ENCODE measurements at places on chromosomes 11 and 22. TPM values are rescaled to one million over a fixed set of nuclear protein-coding genes. Genes with fewer than 3 reads are reported as not detected.

The OR52N1 gene
- not detected for total RNA-seq

The B3GAT1 gene
- not detected for total RNA-seq

The GUCY1A2 gene
- total RNA-seq: 9.2 TPM

The TRPM5 gene
- total RNA-seq: not detected

The INS gene
- not detected for total RNA-seq

The SCGB2A2 gene
- total RNA-seq: not detected

The CD6 gene
- total RNA-seq: not detected

The MEN1 gene
- total RNA-seq: 16.8 TPM

The CABP4 gene
- total RNA-seq: not detected

The SUSD2 gene
- 3.4 TPM for total RNA-seq

The ACR gene
- total RNA-seq: 0.16 TPM

The ANO3 gene
- 0.24 TPM for total RNA-seq

The ROBO4 gene
- 1.1 TPM for total RNA-seq

The MOV10L1 gene
- 2.6 TPM for total RNA-seq

The OR52H1 gene
- 0.81 TPM for total RNA-seq

The MRE11 gene
- 11.2 TPM for total RNA-seq

The IGF2 gene
- 1.9 TPM for total RNA-seq

The NLRP10 gene
- total RNA-seq: 2.9 TPM

The TEX54 gene
- total RNA-seq: not detected

The ACRV1 gene
- total RNA-seq: not detected

The NLRP14 gene
- total RNA-seq: 0.16 TPM

The OR51F1 gene
- total RNA-seq: not detected

The MS4A3 gene
- total RNA-seq: not detected

The TSPAN4 gene
- 138 TPM for total RNA-seq

The MRGPRE gene
- total RNA-seq: not detected

The OR51F2 gene
- total RNA-seq: not detected

The ASRGL1 gene
- total RNA-seq: 0.32 TPM

The MLC1 gene
- total RNA-seq: under 0.01 TPM

The GGTLC3 gene
- not detected for total RNA-seq

The MAP6 gene
- 5.0 TPM for total RNA-seq

The TENM4 gene
- 2.6 TPM for total RNA-seq

The TIMP3 gene
- 701 TPM for total RNA-seq

The NCAM1 gene
- 4.2 TPM for total RNA-seq

The BLID gene
- 5.1 TPM for total RNA-seq

The MMP11 gene
- total RNA-seq: 16.9 TPM

The DRD4 gene
- 0.32 TPM for total RNA-seq

The HORMAD2 gene
- not detected for total RNA-seq

The LDHAL6A gene
- not detected for total RNA-seq

The MUC6 gene
- total RNA-seq: not detected

The FREY1 gene
- total RNA-seq: 1.5 TPM

The APOL5 gene
- not detected for total RNA-seq

The MYBPC3 gene
- total RNA-seq: not detected

The NADSYN1 gene
- total RNA-seq: 63.1 TPM

The OR5B21 gene
- total RNA-seq: not detected

The LDLRAD3 gene
- 5.5 TPM for total RNA-seq

The MS4A12 gene
- total RNA-seq: not detected

The FOLH1 gene
- total RNA-seq: 1.3 TPM

The ANGPTL5 gene
- total RNA-seq: not detected

The OR4A16 gene
- total RNA-seq: not detected

The IFTAP gene
- 13.0 TPM for total RNA-seq

The GAS2 gene
- total RNA-seq: 2.3 TPM

The CALCA gene
- not detected for total RNA-seq

The NUCB2 gene
- total RNA-seq: 51.0 TPM

The TCN1 gene
- not detected for total RNA-seq

The GAB4 gene
- not detected for total RNA-seq

The NXPE4 gene
- total RNA-seq: not detected

The GTF2H1 gene
- total RNA-seq: 116 TPM

The MIAT gene
- total RNA-seq: 1.8 TPM
